Effector memory CD4-positive, alpha-beta T cell (primary cell): ENCODE measurements at places on chromosomes 5 and 9.

DNA sequence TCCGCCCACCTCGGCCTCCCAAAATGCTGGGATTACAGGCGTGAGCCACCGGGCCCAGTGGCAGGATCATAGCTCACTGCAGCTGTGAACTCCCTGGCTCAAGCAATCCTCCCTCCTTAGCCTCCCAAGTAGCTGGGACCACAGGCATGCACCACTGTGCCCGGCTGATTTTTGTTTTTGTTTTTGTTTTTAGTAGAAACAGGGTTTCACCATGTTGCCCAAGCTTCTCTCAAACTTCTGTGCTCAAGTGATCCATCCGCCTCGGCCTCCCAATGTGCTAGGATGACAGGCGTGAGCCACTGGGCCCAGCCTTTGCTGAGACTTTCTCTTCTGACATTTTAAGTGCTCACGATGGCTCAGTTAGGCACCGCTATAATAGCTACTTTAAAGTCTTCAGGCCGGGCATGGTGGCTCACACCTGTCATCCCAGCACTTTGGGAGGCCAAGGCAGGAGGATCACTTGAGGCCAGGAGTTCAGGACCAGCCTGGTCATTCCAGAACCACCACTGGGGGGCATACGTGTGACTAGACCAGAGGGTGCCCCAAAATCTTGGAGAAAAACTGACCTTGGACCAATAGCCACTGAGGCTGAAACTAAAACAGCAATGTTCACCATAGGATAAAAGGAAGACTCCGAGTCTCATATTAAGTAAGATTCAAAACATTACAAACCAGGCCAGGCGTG is 3.1 kb upstream of the ENTPD8 start:
- no peak overlapping the region for H3K27ac ChIP-seq
- no peaks in the 10 kb centered on the region for H3K36me3 ChIP-seq
- H3K27me3 ChIP-seq, result no peaks in the 10 kb centered on the region
- no peak for DNase-seq

DNA sequence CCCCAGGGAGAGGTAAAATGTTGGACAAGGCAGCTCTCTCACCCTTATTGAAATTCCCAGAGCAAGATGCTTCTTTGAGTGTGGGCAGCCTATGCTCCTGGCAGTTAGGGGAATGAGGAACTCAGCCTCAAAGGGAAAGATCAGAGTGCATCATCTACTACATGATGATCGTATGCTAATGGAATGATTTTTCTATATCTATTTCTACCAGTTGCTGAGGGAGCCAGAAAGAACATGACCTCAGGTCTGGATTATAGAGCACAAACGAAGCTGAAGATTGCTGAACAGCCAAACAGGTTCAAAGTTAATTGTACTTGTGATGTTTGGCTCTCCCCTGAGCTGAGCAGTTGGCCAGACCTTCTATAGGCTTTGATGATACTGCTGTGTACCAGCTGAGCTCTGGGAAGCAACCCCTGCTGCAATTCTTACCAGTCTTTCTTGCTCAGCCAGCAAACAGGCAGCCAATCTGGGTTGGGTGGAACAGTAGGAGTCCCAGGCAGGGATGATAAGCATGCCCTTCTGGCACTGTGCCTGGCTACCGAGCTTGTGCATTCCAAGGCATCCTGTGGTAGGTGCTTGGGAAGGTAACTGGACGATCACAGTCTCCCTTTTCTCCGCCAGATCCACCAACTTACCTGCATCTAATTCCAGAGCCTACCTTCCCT is 10.3 kb upstream of the FBXL7 start:
- H3K36me3 ChIP-seq, result no peaks in the 10 kb centered on the region
- no peak overlapping the region for H3K27ac ChIP-seq
- DNase-seq, result no peak
- no peak overlapping the region for H3K4me3 ChIP-seq
- no peaks in the 10 kb centered on the region for H3K27me3 ChIP-seq

DNA sequence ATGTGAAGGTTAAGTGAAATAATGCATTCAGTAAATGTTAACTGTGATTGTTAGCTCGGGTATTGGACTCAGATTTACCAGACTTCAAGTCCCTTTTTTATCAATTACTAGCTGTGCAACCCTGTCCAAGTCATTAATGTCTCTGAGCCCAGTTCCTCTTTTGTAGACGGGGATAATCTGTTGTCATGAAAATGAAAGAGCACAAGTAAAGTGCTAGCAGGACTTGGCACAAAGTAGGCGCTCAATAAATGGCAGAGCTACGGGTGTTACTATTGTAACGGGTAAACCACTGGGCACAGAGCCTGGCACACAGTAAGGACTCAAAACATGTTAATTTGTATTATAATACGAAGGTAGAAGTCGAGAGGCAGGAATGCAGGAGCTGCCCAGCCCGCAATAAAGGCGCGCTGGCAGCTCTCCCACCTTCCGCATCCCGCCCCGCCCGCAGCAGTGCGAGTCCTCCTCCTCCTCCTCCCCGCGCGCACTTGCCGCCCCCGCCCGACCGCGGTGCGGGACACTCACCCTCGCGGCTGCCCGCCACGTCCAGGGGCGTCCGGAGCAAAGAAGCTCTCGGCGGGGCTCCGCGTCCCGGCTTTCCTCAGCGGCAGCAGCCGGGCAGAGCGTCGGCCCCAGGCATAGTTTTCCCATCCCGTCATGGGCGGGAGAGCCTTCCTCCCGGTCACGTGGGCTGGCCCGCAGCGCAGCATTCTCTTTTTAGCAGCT is at the start of gene C1QTNF2:
C1QTNF2 (minus strand) TSS at position 637 of the 723 bp plus-strand sequence. CDS start 15,615 bp downstream, outside the sequence.
- no peaks in the 10 kb centered on the region for H3K36me3 ChIP-seq
- peak within 1 kb of the TSS; percentile 12 for H3K4me3 ChIP-seq
- no peak for DNase-seq
- H3K27me3 ChIP-seq, result peaks cover 17% of the 10 kb centered on the region
- H3K4me1 ChIP-seq, result peaks cover 4% of the 10 kb centered on the region

- H3K4me1 ChIP-seq, result no peaks in the 10 kb centered on the region
- no peak for DNase-seq
- H3K4me3 ChIP-seq, result no peak overlapping the region
- H3K27me3 ChIP-seq, result no peaks in the 10 kb centered on the region
- no peaks in the 10 kb centered on the region for H3K36me3 ChIP-seq
- no peak overlapping the region for H3K27ac ChIP-seq
These were observed 90.5 kb downstream of the ADAMTS2 start for GRCh38 chr5:179254638-179255271.

DNA sequence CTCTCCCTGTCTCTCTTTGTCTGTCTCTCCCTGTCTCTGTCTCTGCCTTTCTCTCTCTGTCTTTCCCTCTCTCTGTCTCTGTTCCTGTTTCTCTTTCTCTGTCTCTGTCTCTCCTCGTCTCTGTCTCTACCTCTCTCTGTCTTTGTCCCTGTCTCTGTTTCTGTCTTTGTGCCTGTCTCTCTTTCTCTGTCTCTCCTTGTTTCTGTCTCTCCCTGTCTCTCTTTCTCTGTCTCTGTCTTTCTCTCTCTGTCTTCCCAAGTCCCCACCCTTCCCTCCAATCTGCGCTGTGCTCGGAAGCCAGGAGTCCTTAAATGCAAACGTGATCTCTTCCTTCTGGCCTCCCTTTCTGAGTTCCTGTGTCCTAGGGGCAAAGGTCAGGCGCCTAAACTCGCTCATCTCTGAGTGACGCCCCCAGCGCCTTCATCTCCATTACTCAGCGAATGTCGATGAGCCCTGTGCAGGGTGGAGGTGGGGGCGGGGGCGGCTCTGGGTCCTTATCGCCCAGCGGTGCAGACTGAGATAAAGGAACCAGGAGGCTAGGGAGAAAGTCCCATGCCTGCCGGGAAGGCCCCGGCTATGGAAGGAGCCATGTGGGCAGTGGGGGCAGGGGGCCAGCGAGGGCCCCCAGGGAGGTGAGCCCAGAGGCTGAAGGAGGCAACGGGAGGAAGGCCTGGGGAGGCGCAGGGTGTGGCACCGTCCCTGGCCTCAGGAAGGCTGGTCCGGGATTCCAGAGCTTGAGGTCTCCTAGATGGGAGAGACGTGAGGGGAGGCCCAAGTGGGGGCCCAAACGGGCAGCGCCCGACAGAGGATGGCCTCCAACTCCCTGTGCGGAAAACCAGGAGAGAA is 1.5 kb upstream of the SLC6A19 start:
- no peaks in the 10 kb centered on the region for H3K4me1 ChIP-seq
- no peak for DNase-seq
- no peaks in the 10 kb centered on the region for H3K36me3 ChIP-seq
- no peaks in the 10 kb centered on the region for H3K27me3 ChIP-seq
- H3K4me3 ChIP-seq, result no peak overlapping the region
